ENCODE measurements at places on chromosomes 1 and 21.
A peak's percentile ranks its signal among the peaks of the same experiment; 100 is the strongest.

DNA sequence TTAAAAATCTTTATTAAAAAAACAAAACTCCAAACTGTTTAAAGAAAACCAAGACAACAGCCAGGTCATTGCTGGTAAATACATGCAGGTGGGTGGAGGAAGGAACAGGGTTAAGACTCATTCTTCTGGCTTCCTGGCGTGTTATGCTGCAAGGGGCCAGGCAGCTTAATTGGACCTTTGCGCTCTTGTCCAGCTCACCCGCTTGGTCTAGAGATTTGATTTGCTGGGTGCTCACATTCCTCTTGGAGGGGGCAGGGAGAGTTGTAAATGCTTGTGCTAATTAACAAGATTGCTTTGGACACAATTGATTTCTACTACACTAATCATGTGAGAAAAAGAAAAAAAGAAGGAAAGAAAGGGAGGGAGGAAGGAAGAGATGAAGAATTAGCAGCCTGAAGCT lies 10.5 kb downstream of the CEP104 start:
- no peak for DNase-seq

DNA sequence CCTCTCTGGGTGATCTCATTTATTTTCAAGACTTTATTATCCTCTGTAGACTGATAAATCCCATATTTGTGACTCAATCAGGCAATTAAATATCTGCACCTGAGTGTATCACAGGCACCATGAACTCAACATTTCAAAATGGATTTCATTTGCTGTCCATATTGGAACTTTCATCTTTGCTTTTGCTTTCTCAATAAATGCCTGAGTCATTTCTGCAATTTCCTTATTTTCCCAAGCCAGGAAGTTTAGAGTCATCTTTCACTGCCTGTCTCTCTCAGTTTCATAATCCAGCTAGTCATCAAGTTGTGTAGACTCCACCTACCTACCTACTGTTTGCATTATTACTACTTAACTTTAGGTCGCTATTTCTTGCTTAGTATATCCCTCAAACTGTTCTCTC lies 540.9 kb downstream of the LMO4 start:
- DNase-seq = no peak

DNA sequence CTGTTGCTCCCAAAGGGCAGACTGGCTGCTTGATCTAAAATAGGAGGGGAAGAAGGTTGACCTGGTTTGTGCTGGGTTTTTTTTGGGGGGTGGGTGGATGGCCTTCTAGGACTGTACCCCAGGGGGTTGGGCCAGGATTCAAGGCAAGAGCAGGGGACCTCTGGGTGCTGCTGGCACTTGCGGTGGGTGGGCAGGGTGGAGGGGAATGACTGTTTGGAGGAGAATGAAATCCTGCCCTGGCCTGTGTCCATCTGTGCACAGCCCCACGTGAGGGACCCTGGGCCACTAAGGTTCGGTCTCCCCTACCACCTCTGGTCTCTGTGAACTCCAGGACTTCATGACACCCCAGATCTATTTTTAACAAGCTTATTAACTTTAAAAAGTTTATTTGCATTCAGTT lies 414.2 kb downstream of the PTPRU start:
- DNase-seq = no peak

- peak; percentile 73 for DNase-seq
These were observed 16.4 kb upstream of the RAB29 start for GRCh38 chr1:205791568-205792180.

- DNase-seq = peak; percentile 10
These were observed 49.8 kb upstream of the ADORA3 start for GRCh38 chr1:111553196-111553595.

GRCh38 chr21:36487641-36488307 lies 7.9 kb upstream of the CLDN14 start:
- no peak for DNase-seq

- no peak for DNase-seq
These were observed 3.9 kb upstream of the AJAP1 start for GRCh38 chr1:4650481-4650880.
